NCI-H1436 (cell line): ENCODE measurements at places on chromosomes 1 and 21.

DNA sequence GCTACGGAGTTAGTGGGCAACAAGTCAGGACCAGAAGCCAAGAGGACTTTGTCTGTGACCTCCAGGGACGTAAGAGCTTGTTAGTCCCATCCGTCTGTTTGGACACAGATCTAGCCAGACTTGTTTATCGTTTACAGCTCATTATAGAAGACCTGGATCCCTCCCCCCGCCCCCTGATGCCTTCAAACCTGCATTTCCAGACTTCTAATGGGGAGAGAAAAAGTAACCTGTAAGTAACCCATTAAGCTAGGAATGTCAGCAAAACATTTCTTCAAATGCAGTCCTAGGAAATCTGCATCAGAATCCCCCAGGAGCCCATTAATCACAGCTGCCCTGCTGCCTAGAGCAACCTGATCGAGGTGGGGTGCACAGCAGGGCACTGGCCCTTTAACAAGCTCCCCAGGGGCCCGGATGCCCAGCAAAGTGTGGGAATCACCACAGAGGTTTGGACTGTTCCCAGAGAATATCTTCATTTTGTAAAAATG is 1.4 kb upstream of the MAD2L2 start:
- DNase-seq, result no peak

DNA sequence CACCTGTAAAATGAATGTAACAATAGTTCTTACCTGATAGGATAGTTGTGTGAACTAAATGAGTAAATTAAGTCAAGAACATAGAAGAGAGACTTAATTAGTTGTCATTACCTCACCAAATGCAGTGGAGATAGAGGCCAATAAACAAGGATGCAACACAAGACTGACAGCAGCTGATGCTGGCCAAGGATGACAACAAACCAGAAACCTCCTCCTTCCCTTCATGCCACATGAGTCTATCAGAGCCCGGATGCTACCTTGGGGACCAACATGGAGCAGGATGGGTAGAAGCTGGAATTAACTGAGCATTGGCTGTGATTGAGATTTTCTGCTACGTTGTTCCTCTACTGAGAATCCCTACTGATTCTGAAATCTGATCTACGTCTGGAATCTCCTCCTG is 30.3 kb upstream of the USP1 start:
- DNase-seq, result no peak

DNA sequence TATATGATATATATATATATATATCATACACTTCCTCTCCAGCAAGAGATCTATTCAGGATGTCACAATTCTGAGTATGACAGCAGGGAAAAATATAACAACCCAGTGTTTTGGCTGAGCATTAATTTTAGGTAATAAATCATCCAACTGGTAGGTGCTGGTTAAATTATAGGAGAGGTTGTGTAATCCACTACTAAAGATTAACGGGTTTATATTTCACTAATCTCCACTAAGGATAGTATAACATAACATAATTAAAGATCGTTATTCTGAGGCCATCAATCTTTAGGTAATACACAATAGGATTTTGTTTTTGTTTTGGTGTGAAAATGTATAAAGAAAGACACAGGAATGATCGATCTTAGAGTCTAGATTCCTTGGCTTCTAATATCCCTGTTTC is 102.2 kb downstream of the COQ8A start:
- no peak for DNase-seq

DNA sequence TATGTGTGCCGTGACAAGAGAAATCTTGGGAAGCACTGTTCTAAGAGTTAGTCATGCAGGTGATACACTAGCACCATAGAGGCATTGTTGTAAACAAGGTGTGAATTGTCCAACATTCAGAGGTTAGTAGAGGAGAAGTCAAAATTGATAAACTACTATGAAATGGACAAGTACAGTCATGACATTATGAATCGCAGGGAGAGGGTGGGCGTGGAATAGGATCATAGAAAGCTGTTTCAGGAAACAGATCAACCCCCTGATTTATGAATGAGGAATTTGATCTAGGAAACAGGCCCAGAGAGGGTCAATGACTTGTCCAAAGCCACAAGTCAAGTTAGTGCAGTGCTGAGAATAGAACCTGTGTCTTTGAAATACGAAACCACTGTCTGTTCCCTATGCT is 58.5 kb upstream of the LAX1 start:
- no peak for DNase-seq

DNA sequence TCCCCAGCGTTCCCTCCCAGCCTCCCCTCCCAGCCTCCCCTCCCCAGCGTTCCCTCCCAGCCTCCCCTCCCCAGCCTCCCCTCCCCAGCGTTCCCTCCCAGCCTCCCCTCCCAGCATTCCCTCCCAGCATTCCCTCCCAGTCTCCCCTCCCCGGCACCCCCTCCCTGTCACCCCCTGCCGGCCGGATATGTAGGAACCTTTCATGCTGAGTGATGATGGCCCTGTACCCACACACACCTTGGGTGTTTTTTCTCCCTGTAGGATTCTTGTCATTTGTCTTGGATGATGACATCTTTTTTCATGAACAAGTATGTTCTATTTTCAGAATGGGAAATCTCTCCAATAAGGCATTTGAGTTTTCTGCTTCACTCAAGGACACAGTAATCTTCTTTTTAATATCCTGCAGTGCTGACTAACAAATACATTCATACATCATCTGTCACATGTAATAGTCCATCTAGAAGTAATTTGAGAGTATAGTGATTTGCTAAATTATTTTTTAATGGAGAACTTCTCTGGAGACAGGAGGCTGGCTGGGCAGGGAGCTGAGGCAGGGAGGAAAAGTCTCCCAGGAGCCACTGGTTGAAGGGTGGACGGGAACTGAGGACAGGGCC is 19.5 kb downstream of the FTCD start:
- no peak for DNase-seq

- DNase-seq, result no peak
Observed at GRCh38 chr1:178408871-178409270, 87.9 kb downstream of the CLEC20A start.

- no peak for DNase-seq
Observed at GRCh38 chr1:185741551-185741950, 7.4 kb downstream of the HMCN1 start.

DNA sequence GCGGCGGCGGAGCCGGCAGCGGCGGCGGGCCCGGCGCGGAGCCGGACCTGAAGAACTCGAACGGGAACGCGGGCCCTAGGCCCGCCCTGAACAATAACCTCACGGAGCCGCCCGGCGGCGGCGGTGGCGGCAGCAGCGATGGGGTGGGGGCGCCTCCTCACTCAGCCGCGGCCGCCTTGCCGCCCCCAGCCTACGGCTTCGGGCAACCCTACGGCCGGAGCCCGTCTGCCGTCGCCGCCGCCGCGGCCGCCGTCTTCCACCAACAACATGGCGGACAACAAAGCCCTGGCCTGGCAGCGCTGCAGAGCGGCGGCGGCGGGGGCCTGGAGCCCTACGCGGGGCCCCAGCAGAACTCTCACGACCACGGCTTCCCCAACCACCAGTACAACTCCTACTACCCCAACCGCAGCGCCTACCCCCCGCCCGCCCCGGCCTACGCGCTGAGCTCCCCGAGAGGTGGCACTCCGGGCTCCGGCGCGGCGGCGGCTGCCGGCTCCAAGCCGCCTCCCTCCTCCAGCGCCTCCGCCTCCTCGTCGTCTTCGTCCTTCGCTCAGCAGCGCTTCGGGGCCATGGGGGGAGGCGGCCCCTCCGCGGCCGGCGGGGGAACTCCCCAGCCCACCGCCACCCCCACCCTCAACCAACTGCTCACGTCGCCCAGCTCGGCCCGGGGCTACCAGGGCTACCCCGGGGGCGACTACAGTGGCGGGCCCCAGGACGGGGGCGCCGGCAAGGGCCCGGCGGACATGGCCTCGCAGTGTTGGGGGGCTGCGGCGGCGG is 1.0 kb downstream of the ARID1A start:
- no peak for DNase-seq

DNA sequence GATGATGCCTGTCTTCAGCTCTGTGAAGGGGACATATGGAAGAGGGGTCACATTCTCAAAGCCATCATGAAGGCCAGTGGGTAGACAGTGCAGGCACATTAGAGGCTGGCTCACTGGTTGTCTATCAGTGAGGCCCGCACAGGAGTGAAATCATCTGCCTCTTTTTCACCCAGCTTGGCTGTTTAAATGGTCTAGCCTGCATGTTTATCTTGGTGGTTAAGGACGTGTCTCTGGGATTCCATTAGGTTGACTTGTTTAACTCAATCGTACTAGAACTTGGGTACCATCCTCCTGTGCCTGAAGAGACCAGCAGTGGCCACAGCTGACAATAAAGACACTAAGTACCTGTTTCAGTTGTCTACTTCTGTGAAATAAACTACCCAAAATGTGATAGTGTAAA is 219.3 kb downstream of the PLPP3 start:
- no peak for DNase-seq

DNA sequence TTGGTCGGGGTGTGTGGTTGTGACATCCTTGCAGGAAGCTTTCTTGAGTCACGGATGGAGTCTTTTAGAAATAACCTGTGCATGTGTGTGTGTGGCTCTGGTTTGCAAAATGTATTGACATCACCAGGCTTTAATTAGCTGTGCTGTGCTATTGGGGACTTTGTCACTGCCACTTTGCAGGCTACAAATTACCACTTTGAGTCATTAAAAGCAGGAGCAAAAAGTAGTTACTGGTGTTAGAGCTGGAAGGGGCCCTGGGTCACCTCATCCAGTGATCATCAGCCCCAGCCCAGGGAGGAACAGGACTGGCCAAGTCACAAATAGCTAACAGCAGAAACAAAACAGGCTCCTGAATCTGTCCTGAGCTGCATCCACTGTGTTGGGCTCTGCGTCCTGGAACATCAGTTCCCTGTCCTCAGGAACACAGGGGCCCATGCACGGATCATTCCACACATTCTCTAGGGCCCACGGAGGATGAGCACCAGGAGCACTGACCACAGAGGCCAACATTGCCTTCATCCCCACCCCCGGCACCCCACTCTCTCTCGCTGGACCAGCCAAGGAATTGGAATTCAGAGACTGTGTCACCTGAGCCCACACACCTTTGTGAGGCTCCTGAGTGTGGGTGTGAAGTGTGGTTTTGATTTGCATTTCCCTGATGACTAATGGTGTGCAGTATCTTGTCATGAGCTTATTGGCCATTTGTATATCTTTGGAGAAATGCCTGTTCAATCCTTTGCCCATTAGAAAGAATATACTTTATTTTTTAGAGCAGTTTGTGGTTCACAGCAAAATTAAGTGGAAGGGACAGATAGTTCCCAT is 280.1 kb upstream of the C1orf174 start:
- no peak for DNase-seq

DNA sequence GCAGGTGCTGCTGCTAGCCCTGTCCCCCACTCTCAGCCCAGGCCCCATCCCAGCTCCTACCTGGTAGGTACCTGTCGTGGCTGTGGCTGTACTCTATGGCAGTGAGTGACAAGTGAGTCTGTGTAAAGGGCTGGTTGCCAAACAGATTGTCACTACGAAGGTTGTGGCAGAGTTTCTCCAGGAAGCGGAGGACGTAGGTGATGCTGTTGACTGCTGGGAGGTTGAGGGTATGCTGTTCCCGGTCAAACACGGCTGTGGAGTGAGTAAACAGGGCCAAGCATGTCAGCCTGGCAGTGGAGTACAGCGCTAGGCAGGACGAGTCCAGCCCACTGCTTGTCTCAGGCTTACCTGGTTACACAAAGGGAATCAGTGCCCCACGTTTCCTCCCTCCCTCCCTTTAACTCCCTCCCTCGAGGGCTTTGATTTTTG is 24.8 kb upstream of the SLFNL1 start:
- DNase-seq, result no peak

GRCh38 chr1:41673806-41674205 is 189.3 kb upstream of the EDN2 start:
- DNase-seq, result no peak

DNA sequence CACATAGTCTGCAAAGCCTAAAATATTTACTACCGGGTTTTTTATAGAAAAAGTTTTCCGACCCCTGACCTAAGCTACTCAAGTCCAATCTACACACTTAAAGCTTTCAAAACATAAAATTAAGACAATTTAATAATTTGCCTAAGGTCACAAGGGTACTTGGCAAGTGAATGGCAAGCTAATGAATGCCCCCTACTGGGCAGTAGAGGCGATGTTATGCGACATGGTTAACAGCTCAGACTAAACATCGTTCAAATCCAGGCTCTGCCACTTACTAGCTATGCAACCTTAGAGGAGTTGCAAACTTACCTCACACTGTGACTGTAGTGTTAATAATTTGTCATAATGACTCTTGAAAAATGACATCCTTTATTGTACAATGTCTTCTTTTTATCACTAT is 317.2 kb upstream of the NFIA start:
- no peak for DNase-seq

DNA sequence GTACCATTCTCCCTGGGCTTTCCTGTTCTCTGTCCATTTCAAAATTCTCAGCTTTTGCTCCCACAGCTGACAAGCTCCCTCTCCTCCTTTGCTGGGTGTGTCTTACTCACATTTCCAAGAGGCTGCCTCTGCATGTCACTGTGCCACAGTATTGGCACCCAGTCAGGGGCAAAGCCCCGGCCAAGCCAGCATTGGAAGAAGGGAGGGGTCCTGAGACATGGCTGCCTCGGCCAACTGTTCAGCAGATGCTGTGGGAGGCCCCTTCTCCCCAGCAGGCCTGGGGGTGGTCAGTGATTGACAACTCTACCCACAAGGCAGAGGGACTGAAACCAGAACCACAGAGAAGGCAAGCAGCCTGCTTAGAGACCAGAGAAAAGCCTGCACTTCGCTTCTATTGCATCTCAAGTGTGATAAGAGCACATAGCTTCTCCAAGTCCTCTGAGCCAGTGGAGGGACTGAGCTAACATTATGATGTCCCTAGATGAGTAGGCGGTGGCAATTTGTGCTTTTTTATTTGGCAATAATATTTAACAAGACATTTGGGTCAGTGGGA is 294.1 kb downstream of the SIPA1L2 start:
- no peak for DNase-seq

- no peak for DNase-seq
Observed at GRCh38 chr1:208977012-208977411, 606.5 kb upstream of the CAMK1G start.

DNA sequence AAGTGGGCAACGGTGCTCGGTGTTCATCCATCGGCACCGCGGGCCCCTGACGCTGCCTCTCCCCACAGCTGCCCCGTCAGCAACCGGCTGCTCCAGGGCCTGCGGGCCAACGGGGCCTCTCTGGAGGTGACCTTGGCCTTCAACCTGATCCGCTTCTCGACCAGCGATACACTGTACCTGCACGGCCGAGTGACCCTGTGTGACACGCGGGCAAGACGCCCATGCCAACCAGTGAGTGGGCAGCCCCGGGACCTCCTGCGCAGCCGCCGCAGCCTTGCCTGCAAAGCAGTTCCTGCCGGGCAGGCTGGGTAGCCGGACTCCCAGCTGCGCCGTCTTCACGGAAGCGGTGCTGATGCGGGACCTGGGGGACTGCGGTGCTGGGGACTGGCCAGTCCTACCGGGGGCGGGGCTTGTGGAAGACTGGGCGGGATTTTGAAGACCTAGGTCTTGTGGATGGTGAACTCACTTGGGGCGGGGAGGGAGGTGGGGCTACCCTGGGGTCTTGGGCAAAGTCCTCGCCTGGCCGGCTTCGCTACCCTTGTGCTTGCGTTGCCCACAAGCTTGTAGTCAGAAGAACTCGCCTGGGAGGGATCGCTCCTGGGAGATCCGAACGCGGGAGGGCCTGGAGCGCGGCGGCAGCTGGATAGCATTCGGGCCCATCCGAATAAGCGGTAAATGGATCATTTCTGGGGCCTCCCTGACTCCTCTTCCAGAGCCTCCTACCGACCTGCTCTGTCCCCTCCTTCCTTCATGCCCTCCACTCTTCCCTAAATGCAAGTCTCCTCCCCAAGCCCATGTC is 8.8 kb upstream of the CEP85 start:
- DNase-seq, result no peak

- DNase-seq, result peak; percentile 94
Observed at GRCh38 chr1:80054129-80054528, 1047.6 kb upstream of the ADGRL4 start.

- DNase-seq, result no peak
Observed at GRCh38 chr21:31450980-31451379, 106.9 kb upstream of the TIAM1 start.
